Pons (tissue), 1 donor: ENCODE measurements at places on chromosomes 4 and X.

DNA sequence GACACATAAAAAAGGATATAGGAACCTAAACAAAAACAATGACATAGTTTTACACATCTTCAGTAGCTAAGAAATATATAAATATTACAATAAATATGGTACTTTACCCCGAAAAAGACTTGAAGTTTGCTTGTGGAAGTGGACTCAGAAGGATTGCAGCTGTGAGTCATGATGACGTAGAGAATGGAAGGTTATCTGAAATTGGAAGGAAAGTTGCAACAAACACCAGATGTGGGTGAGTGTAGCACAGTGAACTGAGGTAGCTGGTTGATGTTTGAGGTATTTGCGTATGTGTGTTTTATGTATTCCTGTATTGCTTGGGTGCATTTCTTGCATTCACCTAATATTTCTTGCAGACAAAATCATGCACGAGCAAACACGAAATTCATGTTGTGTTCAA is 113.0 kb downstream of the ARX start:
- DNase-seq = no peak

DNA sequence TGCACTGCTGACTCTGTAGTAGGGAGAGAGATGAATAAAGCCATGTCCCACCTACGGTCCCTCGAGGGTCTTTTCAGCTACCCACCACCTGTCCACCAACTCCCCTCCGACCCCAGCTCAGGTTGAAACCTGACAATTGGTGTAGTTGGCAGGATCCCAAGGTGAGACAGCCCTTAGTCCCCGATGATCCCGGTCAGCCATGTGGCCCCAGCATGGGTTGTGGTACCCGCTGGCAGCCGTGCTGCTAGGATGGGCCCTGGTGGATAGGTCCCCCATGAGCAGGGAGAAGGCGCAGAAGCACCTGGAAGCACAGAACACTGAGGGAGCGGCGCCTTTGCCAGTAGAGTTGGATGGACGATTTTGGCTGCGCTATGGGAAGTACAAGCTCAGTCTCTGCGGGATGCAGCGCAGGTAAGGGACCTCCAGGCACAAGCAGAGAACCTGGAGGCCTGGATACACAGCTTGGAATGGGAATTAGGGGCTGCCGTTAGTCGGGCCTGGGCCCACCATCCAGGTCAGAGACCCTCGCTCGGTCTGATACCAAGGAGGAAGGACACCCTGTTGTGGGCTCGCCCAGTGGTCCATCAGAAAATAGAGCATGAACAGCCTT is 694.6 kb upstream of the AGA start:
- no peak for DNase-seq

DNA sequence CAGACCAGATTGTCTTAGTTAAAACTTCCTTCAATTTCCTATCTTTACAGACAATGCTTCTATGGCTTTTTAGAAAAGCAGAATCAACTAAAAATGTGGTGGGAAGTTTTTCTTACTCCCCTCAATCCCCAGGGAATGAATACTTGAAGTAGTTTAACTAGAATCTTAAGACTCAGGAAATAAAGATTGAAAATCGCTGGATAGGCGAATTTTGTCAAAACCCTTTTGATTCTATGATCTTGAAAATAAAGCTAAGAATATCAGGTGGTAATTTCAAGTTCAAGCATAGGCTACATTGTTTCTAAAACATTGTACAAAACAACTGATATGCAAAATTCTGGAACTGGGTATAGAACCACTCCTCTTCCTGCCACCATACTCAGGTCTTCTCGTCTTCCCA is 276.5 kb upstream of the GK2 start:
- DNase-seq = no peak

- no peak for DNase-seq
Observed at GRCh38 chr4:41844327-41844726, 90.9 kb upstream of the TMEM33 start.

DNA sequence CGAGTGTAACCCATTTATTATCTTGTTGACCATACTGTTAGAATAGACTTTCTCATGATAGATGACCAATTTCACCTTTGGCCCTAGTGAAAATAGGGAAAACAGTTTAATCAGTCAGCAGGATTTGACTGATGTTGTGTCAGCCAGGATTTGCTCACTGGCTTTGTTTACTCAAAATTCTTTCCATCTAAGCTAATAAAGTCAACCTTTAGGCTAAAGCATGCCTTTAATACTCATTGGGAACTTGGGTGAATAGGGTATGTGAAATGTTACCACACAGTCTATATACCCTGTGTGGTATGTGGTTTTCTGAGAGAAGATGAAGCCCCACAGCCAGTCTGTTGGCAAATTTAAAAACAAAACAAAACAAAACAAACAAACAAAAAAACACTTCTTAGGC is 18.7 kb upstream of the SPANXB1 start:
- DNase-seq = no peak

DNA sequence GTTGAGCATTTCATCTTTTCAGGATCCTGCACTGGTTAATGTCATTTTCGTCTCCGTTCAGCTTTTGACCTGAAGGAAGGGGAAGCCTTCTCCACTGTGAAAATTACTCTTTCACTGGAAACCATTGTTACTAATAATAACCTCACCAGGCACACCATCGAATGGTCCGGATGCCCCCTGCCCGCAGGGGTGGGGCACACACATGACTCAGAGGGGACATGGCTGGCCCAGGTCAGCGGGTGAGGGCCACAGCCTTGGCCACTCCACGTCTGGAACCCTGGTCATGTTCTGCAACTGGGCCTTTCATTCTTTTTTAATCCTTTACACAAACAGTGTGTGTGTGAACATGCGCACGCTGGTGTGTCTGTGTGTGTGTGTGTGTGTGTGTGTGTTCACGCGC is 191.8 kb downstream of the BCOR start:
- no peak for DNase-seq

GRCh38 chr4:71570492-71570891 is 213.4 kb downstream of the GC start:
- DNase-seq = no peak

GRCh38 chrX:150712619-150713018 is 19.4 kb downstream of the MTMR1 start:
- no peak for DNase-seq

DNA sequence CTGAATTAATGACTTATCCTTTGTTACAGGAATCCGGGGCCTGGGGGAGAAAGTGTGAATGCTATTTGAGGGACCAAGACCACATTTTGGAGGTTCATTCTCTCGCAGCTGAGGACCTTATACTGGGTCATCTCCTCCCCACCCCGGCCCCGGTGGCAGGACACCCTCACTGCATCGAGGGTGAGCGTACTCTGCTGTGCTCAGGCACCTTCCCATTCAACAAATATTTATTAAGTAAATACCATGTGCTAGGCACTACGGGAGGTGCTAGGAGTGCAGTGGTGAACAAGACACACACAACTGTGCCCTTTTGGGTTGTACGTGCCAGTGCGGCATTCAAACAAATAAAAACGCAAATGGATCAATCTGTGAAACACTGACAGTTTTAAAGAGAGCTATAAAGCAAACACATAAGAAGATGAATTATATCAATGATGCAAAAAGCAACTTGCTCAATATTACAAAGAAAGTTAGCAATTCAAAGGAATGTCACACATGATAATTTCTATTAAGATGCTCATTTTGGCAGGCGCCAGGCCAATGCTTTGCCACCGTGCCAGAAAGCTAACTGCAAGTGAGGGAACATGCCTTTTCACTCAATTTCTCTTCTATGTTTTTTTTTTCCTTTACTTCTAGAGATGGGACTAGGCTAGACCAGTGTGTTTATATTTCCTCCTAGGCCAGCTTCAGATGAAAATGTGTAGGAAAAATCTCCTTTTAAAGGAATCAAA is 24.6 kb downstream of the ADGRG2 start:
- DNase-seq = no peak

DNA sequence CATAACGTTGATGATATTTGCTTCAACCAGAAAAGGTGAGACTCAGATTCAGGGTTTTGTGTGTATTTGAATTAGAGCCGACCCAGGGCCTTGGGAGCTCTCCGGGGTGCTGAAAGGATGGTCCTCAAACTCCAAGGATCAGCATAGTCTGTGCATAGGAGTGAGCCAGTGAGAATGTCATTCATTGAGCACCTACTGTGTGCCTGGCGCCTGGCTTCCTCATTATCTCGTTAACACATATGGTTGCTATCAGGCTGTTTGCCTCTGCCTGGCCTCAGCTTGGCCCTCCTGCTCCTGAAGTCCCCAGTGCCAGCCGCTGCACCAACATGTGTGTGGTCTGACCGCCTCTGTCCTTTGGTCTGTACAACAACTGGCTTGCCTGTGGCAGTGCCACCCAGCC is 25.1 kb upstream of the JAKMIP1 start:
- DNase-seq = no peak

GRCh38 chrX:19867411-19867732 is 20.0 kb downstream of the SH3KBP1 start:
- no peak for DNase-seq

DNA sequence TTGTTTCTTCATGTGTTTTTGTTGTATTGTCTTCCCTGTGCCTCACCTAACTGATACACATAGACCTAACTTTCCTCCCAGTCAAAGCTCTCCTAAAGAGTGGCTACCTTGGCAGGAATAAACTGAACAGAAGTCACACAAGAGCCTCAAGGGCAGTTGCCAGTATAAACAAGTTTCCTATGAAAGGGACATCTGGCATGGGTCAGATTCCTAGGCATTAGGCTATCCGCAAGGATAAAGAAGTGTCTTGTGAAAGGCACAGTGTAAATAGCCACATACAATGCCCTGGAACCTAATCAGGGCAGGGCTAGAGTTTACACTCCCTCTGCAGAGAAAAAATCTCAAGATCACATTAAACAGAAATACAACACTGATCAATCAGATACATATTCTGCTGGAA is 220.8 kb downstream of the SPANXN3 start:
- no peak for DNase-seq

DNA sequence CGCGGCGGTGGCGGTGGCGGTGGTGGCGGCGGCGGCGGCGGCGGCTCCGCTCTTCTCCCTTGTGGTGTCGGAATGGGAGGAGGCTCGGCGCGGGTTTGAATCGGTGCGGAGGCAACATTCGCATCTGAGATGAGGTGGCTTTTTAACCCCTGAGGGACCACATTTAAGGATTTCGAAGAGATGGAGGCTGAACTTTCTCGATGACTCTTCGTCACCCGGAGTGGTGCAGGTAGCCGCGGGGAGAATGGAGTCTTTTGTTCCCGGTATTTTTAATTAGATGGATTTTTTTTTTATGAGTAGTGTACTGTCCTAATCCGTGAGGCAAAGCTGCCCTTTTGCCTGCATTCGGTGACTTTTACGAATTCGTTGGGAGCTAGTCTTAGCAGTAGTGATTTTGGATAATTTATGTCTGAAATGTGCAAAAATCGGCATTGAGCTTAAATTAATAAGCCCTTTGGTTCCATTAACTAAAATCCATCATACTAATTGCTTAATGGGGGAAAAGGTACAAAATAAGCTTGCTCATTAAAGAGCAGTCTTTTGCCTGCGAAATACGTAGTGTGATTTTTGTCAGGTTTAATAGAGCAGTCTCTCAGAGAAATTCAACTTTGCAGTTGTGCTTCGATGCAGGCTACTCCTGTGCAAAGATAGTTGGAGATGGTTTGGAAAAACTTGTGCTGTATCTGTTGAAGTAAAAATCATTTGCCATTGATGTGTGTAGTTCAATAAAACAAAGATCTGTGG is 206.2 kb downstream of the TENM3 start:
- DNase-seq = peak; percentile 26

- DNase-seq = no peak
Observed at GRCh38 chr4:13174001-13174400, 310.1 kb downstream of the RAB28 start.

DNA sequence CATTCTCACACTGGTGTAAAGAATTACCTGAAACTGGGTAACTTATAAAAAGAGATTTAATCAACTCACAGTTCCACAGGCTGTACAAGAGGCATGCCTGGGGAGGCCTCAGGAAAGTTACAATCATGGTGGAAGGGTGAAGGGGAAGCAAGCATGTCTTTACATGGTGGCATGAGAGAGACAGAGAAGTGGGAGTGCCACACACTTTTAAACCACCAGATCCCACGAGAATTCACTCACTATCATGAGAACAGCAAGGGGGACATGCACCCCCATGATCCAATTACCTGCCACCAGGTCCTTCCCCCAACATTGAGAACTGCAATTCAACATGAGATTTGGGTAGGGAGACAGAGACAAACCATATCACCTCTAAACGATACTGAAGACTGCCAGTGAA is 23.0 kb downstream of the EPGN start:
- no peak for DNase-seq

GRCh38 chrX:129497146-129497843 is 26.0 kb downstream of the SMARCA1 start:
- no peak for DNase-seq

DNA sequence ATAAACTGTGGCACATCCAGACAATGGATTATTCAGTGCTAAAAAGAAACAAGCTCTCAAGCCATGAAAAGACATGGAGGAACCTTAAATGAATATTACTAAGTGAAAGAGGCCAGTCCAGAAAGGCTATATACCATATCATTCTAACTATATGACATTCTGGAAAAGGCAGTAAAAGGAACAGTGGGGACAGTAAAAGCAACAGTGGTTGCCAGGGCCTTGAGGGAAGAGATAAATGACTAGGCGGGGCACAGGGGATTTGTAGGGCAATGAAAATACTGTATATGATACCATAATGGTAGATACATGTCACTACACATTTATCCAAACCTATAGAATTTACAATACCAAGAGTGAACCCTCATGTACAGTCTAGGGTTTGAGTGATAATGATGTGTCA is 115.3 kb downstream of the ATP8A1 start:
- DNase-seq = no peak

DNA sequence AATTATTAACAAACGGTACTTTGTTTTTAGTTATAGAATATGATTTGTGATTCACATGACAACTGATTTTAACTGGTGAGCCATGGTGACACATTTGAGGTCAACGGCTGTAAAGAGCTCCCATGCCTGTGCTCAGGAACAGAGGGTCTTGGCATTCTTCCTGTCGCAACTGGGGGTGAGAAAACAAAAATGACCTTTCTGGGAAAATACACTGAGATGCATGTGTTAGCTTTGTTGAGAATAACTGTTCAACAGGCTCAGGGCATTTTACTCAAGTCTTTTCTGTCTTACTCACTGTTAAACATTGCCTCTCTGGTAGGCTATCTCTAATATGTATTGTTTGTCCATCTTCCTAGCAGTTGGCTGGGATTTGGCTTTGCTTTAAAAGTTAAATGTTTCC is 57.1 kb upstream of the HPGD start:
- DNase-seq = no peak

DNA sequence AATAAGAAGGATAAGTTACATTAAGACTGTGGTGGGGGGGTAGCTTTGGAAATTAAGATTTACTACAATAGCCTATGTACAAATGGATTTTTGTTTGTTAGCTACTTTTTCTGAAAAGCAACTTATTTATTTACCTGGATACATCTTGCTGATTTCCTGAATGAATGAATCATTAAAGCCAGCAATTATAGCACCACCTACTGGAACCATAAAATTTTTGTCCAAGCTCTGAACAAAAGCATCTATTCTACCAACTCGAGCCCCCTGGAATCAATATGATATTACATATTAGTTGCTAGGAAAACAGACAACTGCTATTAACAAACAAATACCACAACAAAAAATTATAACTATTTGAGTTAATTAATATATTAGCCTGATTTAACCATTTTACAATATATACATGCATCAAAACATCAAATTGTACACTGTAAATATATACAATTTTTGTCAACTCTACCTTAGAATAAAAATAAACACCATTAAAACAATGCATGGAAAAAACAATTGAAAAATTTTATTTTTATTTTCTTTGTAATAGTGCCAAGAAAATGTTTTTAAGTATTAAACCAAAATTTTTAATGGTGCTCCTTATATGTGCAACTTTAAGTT is 15.3 kb downstream of the SEPSECS start:
- DNase-seq = peak; percentile 56
